Hematopoietic multipotent progenitor cell treated with erythropoietin and hydrocortisone succinate and interleukin-3 and kit ligand, for 4 days (in vitro differentiated cells): ENCODE measurements at places on chromosomes 2 and 18.

- DNase-seq, result peak; percentile 40
Observed at GRCh38 chr18:3060667-3061580, 48.0 kb upstream of the LPIN2 start.

DNA sequence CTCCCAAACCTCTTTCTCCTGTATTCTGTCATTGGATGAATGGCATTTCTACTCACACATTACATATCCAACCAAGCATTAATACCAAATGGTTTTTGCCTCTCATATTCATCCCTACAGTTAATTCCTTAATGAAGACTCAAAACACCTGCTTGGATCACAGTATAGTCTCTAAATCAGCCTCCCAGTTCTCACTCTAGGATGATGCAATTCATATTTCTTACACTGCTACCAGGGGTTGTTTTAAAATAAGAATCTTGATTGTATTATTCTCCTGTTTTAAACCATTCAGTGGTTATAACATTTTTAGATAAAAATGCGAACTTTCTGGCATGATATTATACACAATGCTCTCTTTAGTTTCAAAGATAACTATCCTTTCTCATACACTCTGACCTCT is 281.4 kb upstream of the ZEB2 start:
- no peak for DNase-seq

DNA sequence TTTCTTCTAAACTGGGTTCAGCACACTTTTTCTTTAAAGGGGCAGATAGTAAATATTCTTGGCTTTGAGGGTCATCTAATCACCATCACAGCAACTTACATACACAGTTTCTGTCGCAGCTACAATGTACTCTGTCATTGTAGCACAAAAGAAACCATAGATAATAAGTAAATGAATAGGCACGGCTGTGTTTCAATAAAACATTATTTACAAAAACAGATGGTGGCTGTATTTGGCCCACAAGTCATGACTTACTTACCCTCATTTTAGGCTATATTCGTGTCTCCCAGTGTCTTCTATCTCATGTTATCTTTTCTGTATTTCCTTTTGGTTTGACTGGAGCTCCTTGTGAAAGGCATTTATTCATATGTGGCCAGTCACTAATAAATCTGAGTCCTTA is 168.3 kb downstream of the MAP2 start:
- no peak for DNase-seq

- peak; percentile 79 for DNase-seq
Observed at GRCh38 chr18:62187543-62188510, 772 bp downstream of the RELCH start.

DNA sequence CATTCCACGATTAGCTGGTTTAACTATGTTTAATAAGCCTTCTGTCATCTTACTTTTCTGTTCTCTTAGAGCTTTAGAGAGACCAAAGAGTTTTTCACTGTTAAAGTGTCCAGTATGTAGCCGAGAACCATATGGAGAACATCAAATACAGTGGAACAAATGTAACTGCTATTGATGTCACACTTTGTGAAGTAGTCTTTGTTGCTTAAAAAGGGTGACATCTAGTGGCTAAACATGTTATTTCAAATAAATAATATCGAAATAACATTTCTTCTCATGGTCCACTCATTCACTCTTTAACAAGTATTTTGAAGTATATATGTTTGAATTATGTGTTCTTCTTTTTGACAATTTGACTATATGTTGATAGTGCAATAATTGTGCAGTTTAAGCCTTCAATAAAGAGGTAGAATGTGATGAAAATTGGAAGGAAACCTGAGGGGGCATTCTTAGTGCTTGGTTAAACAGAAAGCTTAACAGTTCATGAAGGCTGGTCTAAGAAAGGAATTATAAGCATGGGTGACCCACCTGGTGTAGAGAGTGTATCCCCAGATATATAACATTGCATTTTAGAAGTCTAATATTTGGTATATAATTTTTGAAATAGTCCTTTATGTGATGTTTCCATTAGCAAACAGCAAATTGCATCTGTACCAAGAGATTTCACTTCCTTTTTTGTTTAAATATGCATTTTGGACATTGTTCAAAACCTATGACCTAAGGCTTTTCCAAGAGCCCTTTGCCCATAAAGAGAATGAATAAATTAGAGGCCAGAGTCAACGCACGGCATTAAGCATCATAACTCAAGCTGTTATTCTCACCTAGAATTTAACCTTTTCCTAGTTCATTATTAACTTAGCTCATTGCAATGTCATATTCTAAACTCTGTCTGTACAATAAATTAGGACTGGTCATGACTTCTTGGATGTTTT is 112.1 kb downstream of the KYNU start:
- peak; percentile 81 for DNase-seq

GRCh38 chr2:165969227-165969626 is 15.7 kb upstream of the TTC21B start:
- DNase-seq, result no peak

DNA sequence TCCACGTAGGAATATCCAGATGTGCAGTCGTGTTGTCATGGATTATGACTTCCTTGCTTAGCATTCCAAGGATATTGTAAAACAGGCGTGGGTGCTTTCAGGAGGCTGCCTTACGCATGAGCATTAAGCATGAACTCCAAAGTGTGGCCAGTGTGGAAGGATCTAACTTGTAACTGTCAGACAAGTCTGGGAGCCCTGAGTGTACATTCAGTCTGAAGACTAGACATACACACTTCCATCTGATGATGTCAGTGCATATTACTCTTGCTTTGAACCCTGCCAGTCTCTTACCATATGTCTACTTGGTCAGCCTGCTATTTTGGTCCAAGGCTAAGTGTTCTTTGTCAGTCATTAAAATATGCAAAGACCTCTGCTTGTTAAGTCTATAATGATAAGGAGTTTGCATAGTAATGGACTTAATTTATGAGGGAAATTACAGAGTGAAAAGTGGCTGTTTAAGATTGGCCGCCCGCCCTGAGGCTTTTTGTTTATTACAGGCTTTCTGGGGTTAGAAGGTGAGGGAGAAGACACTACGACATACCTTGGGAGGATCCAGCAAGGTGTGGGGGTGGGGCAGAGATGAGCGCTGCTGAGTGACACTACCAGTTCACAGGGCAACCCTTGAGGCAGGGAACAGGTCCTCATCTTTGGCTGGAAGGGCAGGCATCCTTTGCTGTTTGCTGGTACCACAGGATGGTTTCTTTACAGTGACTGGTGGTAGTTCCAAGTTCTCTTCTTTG is 48.3 kb downstream of the CABLES1 start:
- no peak for DNase-seq

DNA sequence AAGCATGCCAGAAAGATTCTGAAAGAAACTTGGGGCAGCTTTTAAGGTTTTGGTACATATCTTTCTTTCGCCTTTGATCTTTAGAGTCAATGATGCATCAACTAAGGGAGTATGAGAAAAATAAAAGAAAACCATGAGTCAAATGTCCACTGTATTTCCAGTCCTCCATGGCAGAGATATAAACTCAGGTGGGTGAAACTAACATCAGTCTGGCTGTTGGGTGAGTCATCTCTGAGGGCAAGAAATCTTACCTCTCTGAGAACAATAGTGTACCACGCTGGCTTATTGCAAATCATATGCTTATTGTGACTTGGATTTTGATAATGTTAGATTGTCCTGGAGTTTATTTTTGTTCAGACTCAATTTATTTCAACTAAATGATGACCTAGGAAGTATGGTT is 521.0 kb downstream of the PLCL1 start:
- no peak for DNase-seq

GRCh38 chr2:64203131-64203857 is 59.1 kb upstream of the PELI1 start:
- DNase-seq, result no peak
